ENCODE measurements at places on chromosomes 3 and 15. TPM values are rescaled to one million over a fixed set of nuclear protein-coding genes. Genes with fewer than 3 reads are reported as not detected.

CACNA2D3 gene
- 3.1 TPM for total RNA-seq

RAB6B gene
- total RNA-seq: 5.5 TPM

SERPINI1 gene
- total RNA-seq: 0.75 TPM

SLC12A8 gene
- total RNA-seq: 0.66 TPM

PDZRN3 gene
- 25.3 TPM for total RNA-seq

C3orf22 gene
- total RNA-seq: not detected

CCR5 gene
- 0.88 TPM for total RNA-seq

Measured in subcutaneous adipose tissue (tissue), 4 donors.